Occipital lobe (tissue), 3 donors: ENCODE measurements at places on chromosomes 12 and 14. TPM values are rescaled to one million over a fixed set of nuclear protein-coding genes. Genes with fewer than 3 reads are reported as not detected.

GRCh38 chr12:132152411-132152821, 8.2 kb downstream of the NOC4L start:
- no peak for DNase-seq

APEX1 gene
- 56.9 TPM for total RNA-seq

DNA sequence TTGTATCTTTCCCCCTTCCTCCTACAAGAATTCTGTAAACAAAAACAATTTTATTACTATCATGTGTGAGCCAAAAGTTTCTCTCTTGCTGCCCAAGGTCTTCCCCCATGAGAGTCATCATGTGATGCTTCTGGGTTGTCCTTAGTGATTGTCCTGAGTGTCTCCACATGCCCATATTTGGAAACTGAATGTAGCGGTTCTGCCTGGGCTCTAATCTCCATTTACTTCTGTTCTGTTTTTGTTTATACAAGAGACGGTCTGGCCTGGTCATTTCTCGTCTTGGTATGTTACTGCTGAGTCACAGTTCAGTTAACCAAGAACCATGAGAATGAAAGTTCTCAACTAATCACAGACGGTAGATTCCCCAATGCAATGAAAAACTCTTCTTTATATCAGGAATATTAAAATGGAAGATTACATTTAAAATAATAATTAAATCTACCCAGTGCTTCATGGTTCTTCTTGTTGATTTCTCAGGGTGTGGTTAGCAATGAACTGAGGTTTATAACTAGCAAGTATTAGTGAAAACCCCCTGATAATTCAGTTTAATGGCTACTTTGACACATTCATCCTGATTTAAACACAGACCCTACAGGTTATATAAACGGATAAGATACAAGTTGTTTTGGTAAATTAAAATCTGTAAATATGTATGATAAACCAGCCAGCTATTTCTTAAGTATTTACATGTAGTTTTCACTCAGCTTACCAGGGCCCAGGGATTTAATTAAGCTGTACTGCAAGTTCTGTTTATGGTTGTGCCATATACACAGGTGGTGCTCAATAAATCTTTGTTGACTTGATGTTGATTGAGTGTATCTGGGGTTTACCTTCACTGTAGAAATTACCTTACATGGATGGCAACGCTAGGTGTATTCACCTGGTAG, 81.1 kb downstream of the PELI2 start:
- DNase-seq = no peak

DNA sequence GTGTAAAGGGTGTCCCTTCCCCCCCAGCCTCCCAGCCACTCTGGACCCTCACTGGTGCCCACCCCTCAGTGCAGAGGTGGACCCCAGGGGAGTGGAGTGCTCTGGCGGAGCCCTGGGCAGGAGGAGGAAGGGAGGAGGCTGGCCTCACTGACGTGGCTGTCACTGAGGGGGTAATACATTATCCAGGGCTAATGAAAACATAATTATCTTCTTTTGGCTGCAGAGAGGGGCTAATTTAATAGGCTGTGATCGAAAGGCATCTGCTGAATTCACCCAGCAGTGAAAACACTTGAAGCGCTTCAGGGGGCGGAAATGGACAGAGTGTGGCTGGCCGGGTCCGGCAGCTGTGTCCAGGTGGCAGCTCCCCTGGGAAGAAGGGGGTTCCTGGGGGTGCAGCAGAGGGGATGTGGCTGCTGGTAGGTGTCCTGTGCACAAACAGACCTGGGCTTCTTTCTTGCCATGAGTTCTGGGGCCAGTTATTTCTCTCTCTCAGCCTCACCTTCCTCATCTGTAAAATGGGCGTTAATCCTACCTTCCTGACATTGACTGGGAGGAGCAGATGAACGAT, 3.7 kb upstream of the NOS1 start:
- no peak for DNase-seq

TESPA1 gene
- not detected for total RNA-seq

DNA sequence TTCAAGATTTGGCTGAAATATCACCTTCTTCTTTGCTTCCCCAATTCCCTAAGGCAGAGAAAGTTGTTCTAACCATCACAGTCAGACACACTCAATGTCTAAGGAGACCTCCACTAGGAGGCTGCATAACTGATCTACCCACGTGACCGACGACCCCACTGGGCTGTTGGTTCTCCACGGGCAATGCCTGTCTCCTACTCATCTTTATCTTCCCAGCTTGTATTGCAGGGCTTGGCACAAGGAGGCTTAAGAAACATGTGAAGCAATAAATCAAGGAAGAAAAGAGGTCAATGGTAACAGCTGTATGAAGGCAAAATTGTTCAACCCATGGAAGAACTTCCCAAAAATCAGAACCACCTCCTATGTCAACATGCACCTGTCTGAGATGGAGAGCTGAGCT, 27.1 kb downstream of the NT5DC3 start:
- DNase-seq = no peak

DNA sequence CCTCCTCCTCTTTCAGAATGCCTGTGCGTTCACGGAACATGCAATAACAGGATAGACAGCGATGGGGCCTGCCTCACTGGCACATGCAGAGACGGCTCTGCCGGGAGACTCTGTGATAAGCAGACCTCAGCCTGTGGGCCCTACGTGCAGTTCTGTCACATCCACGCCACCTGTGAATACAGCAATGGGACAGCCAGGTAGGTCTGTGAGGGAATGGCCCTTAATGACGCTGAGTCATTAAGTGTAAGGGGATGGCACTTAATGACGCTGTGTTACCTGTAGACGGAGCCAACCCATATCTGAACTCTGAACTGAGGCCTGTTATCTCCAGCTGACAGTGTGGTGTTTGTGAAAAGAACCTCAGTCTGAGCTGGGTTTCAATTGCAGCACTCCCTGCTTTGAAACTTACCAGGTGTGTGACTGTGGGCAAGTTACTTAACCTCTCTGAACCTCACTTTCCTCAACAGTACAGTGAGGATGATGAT, 86.9 kb downstream of the STAB2 start:
- DNase-seq = no peak

DNA sequence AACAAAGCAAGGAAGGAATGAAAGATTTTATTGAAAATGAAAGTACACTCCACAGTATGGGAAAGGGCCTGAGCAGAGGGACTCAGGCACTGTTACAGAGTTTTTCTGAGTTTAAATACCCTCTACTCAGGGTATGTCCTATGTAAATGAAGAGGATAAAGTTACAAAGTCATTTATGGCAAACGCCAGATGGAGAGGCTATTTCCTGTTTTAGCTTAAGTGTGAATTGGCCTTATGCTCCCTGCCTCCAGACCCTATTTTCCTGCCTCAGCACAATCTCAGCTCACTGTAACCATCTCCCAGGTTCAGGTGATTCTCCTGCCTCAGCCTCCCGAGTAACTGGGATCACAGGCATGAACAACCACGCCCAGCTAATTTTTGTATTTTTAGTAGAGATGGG, 6.8 kb upstream of the PHC1 start:
- no peak for DNase-seq

GRCh38 chr12:84804691-84805473, 107.7 kb downstream of the SLC6A15 start:
- DNase-seq = no peak

- no peak for DNase-seq
These were observed 184.8 kb upstream of the PDE3A start for GRCh38 chr12:20183563-20183962.

- DNase-seq = no peak
These were observed 41.3 kb downstream of the STK38L start for GRCh38 chr12:27285403-27285802.

DNAJC22 gene
- total RNA-seq = 0.78 TPM

GRCh38 chr12:2101771-2102170, 49.0 kb downstream of the CACNA1C start:
- DNase-seq = no peak

- no peak for DNase-seq
These were observed 321.2 kb downstream of the RAD51B start for GRCh38 chr14:68140806-68141205.

CRIP2 gene
- total RNA-seq = 70.2 TPM

SERPINA12 gene
- total RNA-seq = not detected

DNA sequence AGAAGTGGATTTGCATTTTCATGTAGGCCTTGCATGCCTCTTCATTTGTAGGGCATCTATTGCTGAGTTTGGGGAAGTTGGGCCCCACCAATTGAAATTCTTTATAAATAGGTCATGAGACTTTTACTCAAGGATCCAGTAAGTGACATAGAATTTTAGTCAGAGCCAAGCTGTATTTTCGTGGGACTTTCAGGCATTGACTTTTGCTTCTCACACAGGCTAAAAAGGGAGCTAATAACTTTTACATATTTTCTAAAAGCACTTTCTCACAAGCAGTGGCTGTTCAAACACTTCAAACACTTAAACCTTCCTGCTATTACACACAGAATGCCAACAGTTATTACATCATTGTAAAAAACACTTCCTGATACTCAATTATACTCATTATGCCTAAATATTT, 260.5 kb downstream of the MSRB3 start:
- no peak for DNase-seq

DNA sequence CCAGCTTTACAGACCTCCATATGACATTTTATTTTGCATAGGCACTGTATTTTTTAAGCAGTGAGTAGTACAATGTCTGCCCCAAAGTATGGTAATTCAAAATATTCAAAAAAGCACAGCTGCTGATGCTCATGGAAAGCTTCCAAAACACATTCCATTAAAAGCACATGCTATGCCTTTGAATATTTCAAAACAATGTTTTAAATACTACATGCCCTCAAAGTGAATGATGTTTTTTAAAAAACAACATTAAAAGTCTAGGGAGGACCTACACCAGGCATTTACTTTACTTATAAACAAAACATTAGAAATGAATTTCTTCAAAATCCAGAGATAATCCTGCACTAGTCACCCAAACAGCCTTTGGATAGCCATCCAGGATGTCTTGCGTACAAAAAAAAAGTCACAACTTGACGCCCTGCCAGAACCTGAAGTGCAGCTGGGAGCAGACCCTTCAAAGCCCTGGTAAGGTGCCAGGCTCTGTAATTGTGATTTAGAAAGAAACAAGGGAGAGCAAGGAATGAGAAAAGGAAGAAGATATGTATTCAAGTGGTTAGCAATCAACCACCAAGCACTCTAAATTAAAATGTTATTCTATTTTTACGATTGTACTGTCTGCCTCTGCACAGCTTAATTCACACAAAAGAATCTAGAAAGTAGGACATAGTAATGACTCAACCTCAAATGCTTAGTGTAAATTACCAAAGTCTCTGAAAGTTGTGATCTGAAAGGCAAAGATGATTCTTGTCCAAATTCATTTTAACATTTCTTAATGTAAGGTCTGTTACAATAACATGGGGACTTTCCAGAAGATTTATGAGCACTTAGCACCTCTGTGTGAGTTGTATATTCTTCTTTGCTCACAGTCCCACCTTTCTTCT, 31.9 kb downstream of the CEP83 start:
- DNase-seq = no peak

AMN gene
- total RNA-seq = not detected

CACNA1C gene
- 21.4 TPM for total RNA-seq

DNA sequence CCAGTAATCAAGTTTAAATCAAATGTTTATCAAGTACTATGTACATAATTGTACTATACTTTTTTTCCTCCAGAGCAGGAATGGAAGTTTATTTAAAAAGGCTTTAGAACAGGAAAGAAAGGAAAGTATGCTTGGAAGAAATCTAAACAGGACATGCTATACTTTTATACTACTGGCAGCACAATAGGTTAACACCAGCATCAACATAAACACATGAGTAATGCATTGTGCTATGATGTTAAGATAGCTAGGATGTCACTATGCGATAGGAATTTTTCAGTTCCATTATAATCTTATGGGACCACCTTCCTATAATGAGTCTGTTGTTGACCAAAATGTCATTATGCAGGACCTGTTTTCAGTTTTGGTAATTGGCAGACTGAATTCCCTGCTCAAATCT, 41.5 kb upstream of the ANKS1B start:
- DNase-seq = no peak

LRRC10 gene
- total RNA-seq = not detected

- DNase-seq = no peak
These were observed 56.6 kb downstream of the TTC9 start for GRCh38 chr14:70698288-70698687.

DNA sequence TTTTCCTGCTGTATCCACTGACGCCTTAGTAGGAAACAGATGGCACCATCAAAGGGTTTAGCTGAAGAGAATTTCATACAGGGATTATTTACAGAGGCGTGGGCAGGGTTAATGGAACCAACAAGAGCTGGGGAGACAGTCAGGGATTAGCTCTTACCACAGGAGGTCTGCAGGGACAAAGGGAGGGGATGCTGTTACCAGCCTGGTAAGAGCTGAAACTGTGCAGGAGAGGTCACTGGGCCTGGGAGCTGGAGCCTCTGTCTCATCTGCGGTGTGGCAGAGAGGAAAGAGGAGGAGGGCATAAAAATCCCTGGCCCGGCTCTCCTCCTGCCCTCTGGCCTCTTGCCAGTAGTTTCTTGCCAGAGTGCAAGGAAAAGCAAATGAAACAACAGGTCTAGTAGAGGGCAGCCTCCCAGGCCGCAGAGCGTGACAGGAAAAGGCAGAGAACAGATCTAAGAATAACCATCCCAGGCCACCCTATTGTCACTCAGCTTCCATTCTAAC, 18.9 kb upstream of the POC1B start:
- DNase-seq = peak; percentile 21

OLR1 gene
- 7.3 TPM for total RNA-seq

- DNase-seq = no peak
These were observed 149.1 kb downstream of the KIF26A start for GRCh38 chr14:104287301-104288009.

DNA sequence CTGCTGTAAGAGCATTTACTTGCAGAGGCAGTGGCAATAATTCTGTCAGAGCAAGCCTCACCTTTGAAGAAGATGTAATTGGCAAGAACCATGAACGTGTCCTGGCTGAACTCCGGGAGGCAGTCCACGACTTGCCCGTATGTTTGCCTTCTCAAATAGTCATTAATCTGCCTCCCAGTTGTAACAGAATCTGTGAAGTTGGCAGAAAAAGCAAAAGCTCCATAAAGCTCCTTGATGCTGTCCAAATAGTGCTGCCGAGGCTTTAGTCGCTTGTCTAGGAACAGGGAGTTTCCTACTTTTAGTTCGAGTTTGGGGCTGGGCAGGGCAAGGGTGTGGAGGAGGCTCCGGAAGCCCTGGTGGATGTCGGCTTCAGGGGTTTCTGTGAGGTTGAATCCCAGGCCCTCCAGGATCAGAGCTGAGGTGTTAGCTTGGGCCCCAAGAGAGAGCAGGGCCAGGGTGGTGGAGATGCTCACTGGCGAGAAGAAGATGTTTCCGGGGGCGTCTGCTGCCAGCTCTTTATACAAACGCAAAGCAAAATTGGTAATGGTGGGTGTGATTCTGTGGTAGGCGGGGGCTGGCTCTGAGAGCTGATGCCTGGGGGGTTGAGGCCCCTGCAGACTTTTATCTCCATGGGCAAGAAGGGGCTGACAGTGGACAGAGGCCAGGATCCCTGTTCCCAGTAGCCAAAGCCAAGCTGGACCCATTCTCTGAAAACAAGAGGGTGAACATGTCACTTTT, 4.4 kb downstream of the SERPINA11 start:
- no peak for DNase-seq
